ENCODE measurements at places on chromosomes 6 and 20.

DNA sequence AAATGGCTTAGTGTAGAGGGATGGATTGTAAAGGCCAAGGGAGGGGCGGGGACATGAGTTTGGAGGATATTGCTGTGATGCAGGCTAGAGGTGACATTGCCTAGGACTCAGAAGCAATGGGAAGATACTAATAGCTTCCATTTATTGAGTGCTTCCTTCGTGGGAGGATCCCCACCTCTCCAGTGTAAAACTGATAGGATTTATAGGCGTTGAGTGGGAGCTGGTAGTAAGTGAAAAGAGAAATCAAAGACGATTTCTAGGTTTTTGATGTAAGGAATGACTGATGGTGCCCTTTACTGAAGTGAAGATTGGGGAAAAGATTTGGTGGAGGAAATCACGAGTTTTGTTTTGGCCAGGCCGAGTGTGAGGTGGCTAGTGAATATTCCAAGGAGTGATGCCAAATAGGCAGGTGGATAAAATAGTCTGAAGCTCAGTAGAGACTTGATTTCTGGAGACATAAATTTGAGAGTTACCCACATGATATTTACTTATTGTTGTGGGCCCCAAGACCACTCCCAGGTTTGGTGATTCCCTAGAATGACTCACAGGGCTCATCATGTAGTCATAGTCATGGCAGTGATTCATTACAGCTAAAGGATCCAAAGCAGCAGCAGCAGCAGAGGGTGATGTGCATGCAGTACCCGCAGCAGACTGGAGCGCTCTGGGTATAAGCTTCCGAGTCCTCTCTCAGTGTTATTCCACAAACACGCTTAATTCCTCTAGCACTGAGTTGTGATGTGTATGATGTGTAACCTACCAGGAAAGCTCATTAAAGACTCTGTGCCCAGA lies 10.2 kb downstream of the RPRD1B start:
- no peak for DNase-seq

GRCh38 chr20:982754-983153 lies 19.4 kb downstream of the RSPO4 start:
- no peak for DNase-seq

GRCh38 chr6:119986934-119987549 lies 637.5 kb upstream of the MAN1A1 start:
- no peak for DNase-seq

DNA sequence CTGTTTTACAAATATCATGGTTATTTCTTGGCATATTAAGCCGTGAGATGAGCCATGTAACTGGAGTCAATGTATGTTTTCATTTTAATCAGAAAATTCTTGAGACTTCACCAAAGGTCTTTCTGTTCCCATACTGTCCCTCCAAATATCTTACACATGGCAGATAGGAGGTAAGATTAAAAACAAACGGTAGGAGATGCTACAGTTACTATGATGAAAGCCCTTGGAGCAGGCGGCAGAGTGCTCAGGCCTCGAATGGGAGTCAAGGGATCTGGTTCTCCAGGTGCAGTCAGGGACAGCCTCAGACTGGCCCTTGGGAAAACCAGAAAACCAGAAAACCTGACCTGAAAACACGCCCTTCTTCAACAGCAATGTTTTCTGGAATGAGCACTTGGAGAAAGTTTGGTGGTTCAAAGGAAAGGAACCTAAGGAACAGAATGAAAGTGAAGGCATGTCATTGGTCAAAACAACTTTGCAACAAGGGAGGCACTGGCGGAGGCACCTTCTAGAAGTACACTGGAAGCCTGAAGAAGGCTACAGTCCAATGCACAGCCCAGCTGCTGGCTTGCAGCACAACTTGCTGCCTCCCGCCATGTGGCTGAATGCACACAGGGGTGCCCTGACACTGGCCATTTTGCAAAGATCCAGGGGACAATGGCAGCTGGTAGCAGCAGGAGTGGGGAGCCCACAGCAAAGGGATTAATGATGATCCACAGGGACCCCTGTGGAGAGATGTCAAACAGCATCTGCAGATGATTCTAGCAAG lies 17.4 kb upstream of the FOXO3 start:
- no peak for DNase-seq
